ENCODE measurements at places on chromosomes 1 and 21.

- DNase-seq = no peak
These were observed 3.3 kb downstream of the SSBP3 start for GRCh38 chr1:54402896-54403295.

DNA sequence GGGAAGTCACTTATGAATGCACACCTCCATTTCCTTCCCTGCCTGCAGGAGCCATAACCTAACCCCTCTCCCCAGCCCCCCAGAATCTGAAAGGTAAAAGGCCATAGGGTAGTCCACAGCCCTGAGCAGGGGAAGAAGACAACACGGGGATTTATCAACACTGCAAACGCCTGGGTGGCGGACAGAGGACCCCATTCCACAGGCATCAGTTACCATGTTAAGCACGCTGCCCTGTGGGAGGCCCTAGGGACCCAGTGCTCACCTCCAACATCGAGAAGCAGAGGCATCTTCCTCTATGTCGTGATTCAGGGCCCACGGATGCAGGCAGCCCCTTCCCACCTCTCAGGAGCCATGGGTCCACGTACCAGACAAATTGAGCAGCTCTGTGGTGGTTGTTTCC is 523.8 kb downstream of the MATN1 start:
- DNase-seq = no peak

DNA sequence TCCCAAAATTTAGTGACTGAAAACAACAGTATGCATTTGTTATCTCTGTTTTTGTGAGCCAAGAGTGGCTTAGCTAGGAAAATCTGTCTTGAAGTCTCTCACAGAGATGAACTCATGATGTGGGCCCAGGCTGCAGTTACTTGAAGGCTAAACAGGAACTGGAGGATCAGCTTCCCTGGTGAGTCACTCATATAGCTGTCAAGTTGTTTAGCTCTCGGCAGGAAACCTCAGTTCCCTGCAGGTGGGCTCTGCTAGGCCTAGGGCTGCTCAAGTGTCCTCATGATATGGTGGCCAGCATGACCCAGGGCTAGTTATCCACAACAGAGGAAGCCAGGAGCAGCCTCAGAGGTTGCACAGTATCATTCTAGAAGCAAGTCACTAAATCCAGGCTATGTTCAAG is 30.2 kb upstream of the DDX59 start:
- no peak for DNase-seq

GRCh38 chr21:45080232-45080631 is 5.9 kb downstream of the ADARB1 start:
- no peak for DNase-seq

DNA sequence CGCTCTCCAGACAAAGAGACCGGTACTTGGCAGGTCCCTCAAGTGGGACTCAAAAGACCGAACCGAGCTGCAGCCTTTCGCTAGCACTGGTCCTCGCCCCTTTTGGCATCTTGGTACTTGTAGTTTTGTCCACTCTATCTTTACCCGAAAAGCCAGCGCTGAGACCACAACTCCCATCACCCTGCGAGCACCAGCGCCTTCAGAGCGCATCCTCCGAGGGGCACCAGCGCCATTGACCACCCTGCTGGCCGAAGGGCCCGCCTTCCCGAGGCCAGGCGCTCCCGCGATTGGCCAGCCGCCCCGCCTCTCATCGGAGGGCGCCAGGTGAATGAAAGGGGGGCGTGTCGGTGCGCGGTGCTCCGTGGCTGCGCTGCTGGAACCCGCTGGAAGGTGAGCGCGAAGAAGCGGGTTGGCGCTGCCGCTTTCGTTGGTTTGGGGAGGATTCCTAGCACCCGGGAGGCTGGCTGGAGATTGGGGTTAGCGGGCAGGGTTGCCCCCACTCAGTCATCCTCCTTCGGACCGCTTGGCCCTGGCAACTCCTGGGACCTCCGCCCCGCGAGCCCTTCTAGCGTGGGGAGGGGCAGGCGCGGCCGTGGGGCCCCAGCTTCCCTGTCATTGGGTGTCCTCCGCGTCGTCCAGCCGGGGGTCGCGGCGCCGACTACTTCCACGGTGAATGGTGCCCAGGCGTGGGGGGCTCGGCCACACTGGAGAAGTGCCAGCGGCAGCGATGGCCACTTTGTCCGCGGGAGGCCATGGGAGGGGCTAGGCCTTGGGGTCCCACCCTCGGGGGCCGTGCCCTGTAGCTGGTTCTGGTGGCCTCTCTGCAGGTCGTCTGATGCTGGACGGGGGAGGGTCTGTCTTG is at the start of gene ZBTB8B:
Gene ZBTB8B (plus strand): TSS at position 357 of the 862 bp plus-strand sequence. CDS start 5,553 bp downstream, outside the sequence.
- peak; percentile 56 for DNase-seq

- no peak for DNase-seq
These were observed 30.8 kb downstream of the XCL2 start for GRCh38 chr1:168512864-168513595.

DNA sequence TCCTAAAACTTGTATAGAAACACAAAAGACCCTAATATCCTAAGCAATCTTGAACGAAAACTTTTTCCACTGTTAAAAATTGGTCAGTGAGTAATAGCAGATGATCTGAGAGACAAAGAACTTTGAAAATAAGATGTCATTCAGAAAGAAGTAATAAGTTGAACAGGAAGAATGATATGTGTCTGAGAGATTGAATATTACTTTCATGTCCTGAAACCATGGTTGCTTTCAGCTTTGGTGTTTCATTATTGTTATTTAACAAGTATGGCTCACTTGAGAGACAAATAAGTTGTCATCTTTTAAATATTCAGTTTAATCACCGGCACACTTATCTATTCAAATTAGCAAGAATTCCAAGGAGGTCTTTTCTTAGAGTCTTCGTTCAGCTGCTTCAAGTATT is 11.4 kb downstream of the PRKACB start:
- no peak for DNase-seq

- DNase-seq = no peak
These were observed 499.2 kb downstream of the PLPP3 start for GRCh38 chr1:56080123-56080522.

GRCh38 chr1:154975409-154976059 is 1.1 kb downstream of the CKS1B start:
- peak; percentile 57 for DNase-seq

- DNase-seq = peak; percentile 6
These were observed 9.6 kb downstream of the CLEC20A start for GRCh38 chr1:178487070-178487615.

- DNase-seq = no peak
These were observed 49.3 kb downstream of the FBXO42 start for GRCh38 chr1:16302709-16303627.

- peak; percentile 63 for DNase-seq
These were observed 122.8 kb upstream of the USP24 start for GRCh38 chr1:55337801-55338447.

GRCh38 chr1:209820986-209821385 is 6.8 kb upstream of the UTP25 start:
- no peak for DNase-seq

GRCh38 chr1:211742272-211742671 is 66.9 kb upstream of the NEK2 start:
- DNase-seq = no peak

- DNase-seq = no peak
These were observed 22.7 kb upstream of the RGS8 start for GRCh38 chr1:182707122-182707521.

- DNase-seq = peak; percentile 37
These were observed 4.6 kb downstream of the FCRLB start for GRCh38 chr1:161725908-161726472.

GRCh38 chr1:223411309-223411708 is 18.1 kb downstream of the CCDC185 start:
- DNase-seq = no peak

- no peak for DNase-seq
These were observed 5.3 kb downstream of the RSPH1 start for GRCh38 chr21:42490720-42491119.

GRCh38 chr1:21262293-21263051 is 27.8 kb downstream of the ECE1 start:
- no peak for DNase-seq

- no peak for DNase-seq
These were observed 21.1 kb downstream of the ERRFI1 start for GRCh38 chr1:8004803-8005573.

DNA sequence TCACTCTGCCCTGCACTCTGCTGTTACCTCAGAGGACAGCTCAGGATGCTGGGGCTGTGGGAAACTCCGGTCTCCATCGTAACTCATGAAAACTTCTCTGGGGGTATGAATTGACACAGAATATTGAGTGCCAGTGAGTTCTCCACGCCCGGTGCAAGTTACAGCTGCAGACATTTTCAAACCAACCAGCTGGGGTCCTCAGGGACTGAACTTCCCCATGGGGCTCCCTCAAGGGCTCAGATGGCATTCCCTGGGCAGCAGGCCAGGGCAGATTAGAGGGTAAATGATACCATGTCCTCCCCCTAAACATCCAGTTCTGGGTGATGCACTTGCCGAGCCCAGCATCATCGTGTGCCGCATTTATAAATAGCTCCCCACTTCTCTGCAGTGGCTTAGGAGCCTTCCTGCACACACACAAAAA is 27.8 kb upstream of the CCSAP start:
- no peak for DNase-seq

GRCh38 chr1:30446095-30446494 is 277.3 kb downstream of the MATN1 start:
- no peak for DNase-seq

DNA sequence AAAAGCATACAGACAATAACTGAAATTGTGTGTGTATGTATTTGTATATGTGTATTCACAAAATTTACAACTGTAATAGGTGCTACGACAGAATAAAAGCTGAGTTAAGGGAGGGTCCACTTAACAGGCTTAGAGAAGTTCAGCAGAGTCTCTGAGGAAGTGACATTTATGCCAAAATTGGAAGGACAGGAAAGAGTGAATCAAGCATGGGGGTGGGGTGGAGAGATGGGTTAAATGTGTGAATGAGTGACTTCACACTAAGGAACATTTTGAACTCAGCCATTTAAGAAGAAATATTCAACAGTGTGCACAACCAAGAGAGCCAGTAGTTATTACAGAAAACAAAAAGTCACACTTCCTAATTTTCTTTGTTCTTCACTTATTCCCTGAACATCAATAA is 53.8 kb upstream of the RGS1 start:
- DNase-seq = no peak

- DNase-seq = peak; percentile 81
These were observed 546 bp downstream of the ELOVL1 start for GRCh38 chr1:43367026-43367903.

- DNase-seq = no peak
These were observed 5.9 kb downstream of the CNIH3 start for GRCh38 chr1:224621813-224622682.

DNA sequence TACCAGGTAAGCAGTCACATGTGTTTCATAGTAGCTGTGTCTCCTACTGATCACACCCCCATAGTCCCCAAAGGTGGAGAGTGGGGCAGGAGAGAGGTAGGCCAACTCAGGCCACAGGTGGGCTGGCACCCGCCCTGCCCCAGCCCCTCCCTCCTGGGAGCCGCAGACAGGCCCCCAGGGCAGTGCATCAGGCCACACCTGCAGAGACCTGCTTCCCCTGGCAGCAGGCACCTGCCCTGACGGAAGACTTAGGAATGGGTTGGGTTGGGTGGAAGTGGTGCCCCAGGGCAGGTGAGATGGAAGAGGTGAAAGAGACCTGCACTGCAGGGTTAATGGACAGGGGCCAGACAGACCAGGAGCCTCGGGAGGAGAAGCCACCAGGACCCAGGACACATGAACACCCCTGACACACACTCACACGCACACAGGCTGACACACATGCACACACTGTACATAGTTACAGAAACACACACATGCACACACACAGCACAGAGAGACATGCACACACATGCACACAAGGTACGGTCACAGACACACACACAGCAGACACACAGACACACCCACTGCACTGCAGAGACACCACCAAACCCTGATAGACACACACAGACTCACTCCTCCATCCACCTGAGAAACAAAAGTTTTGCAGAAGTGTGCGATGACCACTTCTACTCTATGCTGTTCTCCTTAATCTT is 1.7 kb upstream of the COL18A1 start:
- DNase-seq = no peak
